ENCODE measurements at places on chromosomes 1 and 21. TPM values are rescaled to one million over a fixed set of nuclear protein-coding genes. Genes with fewer than 3 reads are reported as not detected.

The SLAMF1 gene
- not detected for total RNA-seq

GRCh38 chr1:30668546-30669327 is 54.6 kb downstream of the MATN1 start:
- no peaks in the 10 kb centered on the region for H3K27me3 ChIP-seq
- H3K36me3 ChIP-seq, result no peaks in the 10 kb centered on the region
- H3K27ac ChIP-seq, result no peak overlapping the region
- H3K4me1 ChIP-seq, result peaks cover 7% of the 10 kb centered on the region

The DCST1 gene
- total RNA-seq, result not detected

GRCh38 chr1:119549719-119550132 is 42.7 kb downstream of the HSD3B1 start:
- H3K4me3 ChIP-seq, result no peak overlapping the region
- H3K27me3 ChIP-seq, result no peaks in the 10 kb centered on the region
- H3K27ac ChIP-seq, result no peak overlapping the region
- H3K36me3 ChIP-seq, result no peaks in the 10 kb centered on the region
- DNase-seq, result peak; percentile 84
- no peaks in the 10 kb centered on the region for H3K4me1 ChIP-seq

The MAB21L3 gene
- 2.6 TPM for total RNA-seq

The DMRTA2 gene
- total RNA-seq, result not detected

GRCh38 chr1:63547621-63548294 is 24.4 kb downstream of the EFCAB7 start:
- no peaks in the 10 kb centered on the region for H3K36me3 ChIP-seq
- H3K4me1 ChIP-seq, result no peaks in the 10 kb centered on the region
- no peaks in the 10 kb centered on the region for H3K27me3 ChIP-seq
- no peak for DNase-seq
- H3K27ac ChIP-seq, result no peak overlapping the region

DNA sequence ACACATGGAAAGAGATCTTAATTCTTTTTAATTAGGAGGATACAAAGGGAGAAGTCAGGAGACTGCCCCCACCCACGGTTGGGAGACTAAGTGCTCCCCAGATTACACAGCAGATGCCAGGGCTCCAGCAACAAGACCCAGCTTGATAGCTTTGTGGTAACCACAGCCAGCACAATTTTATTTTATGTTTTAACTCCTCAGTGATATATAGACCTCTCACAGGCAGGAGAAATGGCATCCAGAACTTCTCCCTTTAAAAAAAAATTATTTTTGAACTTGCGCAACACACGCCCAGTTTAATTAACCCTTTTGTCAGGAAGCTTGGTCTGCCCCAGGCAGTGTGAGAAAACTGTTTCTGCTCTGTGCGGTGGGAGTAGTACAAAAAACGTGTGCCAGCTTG is 62.6 kb upstream of the ACOT11 start:
- H3K4me3 ChIP-seq, result no peak overlapping the region
- no peaks in the 10 kb centered on the region for H3K36me3 ChIP-seq

GRCh38 chr1:6724517-6725141 is 23.0 kb upstream of the DNAJC11 start:
- H3K36me3 ChIP-seq, result no peaks in the 10 kb centered on the region
- no peak overlapping the region for H3K4me3 ChIP-seq
- H3K4me1 ChIP-seq, result peaks cover 6% of the 10 kb centered on the region
